GM12878 (cell line): ENCODE measurements at places on chromosomes 3 and 15. TPM values are rescaled to one million over a fixed set of nuclear protein-coding genes. Genes with fewer than 3 reads are reported as not detected.
A peak's percentile ranks its signal among the peaks of the same experiment; 100 is the strongest.

GABRB3 gene
- polyA plus RNA-seq: 0.04 and 0.08 TPM in 2 replicates

PLSCR5 gene
- not detected in 2 replicates for polyA plus RNA-seq

DNA sequence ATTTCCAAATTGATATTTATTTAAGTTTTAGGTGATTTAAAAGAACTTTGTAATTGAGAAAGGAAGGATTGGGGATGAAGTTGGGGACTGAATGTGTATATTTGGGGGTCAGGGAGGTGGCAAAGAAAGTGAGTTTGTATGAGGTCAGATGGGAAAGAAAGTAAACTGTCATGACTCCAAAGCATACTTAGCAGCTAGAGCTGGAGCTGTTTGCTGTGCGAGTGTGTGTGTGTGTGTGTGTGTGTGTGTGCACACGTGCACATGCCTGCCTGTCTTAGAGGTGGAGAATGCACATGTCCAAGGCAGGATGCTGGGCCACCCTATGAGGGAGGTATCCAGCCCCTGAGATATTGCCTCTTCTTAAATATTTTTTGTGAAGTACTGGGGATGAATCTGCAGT, 21.0 kb downstream of the BOC start:
- H3K4me3 ChIP-seq: no peak overlapping the region
- peaks cover 2% of the 10 kb centered on the region; the same call in 1 of the 2 replicates for H3K27me3 ChIP-seq
- no peaks in the 10 kb centered on the region for H3K4me1 ChIP-seq
- DNase-seq: no peak

DNA sequence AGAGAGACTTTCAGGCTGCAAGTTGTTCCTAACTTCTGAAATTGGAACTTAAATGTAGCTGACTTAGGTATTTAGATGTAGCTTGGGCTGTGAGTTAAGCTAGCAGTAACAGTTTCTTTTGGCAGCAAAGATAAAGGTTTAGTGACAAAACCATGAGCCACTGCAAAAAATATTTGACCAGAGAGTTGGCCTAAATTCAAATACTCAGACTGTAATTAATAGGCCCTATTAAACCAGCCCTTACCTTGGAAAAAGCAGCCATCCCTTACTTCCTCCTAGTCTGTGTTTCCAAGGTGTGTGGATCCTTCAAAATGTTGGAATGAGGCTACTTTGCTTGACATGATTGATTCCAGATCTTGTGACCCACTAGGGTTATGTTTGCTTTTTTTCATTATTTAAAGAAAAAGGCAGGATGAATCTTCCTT, 8.2 kb downstream of the TPM1 start:
- peaks cover 6% of the 10 kb centered on the region; the same call in 1 of the 2 replicates for H3K4me1 ChIP-seq
- H3K27ac ChIP-seq: no peak overlapping the region
- no peak overlapping the region for H3K4me3 ChIP-seq
- no peak for DNase-seq
- H3K27me3 ChIP-seq: no peaks in the 10 kb centered on the region
- no peaks in the 10 kb centered on the region for H3K36me3 ChIP-seq

- peaks cover 7% of the 10 kb centered on the region for H3K27me3 ChIP-seq
- DNase-seq: no peak
Measured at GRCh38 chr3:123320221-123320620, 118.5 kb downstream of the SEC22A start.

DNA sequence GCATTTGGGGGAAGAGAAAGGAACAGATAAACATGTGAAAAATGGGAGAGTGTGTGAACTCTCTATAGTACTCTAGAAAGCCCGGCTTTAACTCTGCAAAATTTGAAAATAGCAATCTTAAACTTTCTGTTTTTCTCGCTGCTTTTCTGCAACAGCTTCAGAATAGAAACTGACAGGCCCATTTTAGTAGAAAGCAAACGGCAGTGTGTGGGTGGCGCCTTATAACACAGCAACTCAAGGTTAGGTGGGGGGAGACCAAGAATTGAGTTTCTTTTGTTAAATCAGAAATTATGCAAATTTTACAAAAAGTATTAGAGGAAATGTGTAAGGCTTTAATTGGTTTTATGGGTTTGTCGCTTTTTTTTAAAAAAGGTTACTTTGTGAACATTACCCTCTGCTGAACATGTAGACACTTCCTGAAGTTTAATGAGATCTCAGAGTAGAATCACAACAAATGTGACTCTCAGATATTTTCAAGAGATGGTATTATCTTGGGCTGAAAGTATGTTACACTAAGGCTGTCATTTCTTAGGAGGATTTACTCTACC, 107.0 kb downstream of the PTPRG start:
- no peaks in the 10 kb centered on the region for H3K27me3 ChIP-seq
- no peaks in the 10 kb centered on the region for H3K4me1 ChIP-seq
- no peak for DNase-seq
- no peak overlapping the region for H3K4me3 ChIP-seq
- no peak overlapping the region for H3K27ac ChIP-seq

- no peak for DNase-seq
- H3K4me1 ChIP-seq: no peaks in the 10 kb centered on the region
- no peaks in the 10 kb centered on the region for H3K36me3 ChIP-seq
- H3K4me3 ChIP-seq: no peak overlapping the region
Measured at GRCh38 chr15:77825252-77825542, 192.5 kb upstream of the LINGO1 start.

DNA sequence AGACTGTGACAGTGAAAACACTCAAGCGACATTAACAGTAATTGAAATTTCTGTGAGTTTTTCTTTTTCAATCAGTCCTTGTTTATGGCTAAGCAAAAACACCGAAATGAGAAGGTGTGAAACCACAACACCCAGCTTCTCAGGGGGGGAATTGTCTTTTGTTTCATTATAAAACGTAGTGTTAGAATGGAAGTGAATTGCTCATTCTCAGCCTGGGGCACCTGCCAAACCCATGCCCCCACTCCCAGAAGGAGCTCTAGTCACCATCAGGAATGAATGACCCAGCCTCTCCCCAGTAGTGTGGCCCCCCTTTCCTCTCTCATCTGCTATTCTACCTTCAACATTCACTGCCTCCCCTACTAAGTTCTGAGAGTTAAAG, 185.8 kb upstream of the CFAP20DC start:
- peak; percentile 46 for DNase-seq
- H3K36me3 ChIP-seq: no peaks in the 10 kb centered on the region
- H3K27me3 ChIP-seq: no peaks in the 10 kb centered on the region
- H3K4me3 ChIP-seq: no peak overlapping the region
- H3K4me1 ChIP-seq: peaks cover 3% of the 10 kb centered on the region

DNA sequence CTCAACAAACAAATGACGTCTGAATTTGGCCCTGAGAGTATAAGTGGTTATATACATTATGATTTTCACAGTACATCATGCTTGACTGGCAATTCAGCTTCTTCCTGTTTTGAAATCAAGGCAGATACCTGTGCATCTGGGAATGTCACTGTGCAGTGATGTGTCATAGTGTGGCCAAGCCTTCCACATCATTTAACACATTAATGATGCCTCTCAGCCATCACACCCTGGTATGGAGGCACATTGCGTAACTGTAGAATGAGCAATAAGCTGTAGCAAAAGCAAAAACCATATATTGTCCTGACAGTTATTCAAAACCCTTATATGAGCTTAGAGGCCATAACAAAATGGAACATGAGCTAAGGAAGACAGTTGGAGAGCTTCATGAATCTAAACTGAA, 246.0 kb downstream of the EPHA3 start:
- no peak overlapping the region for H3K27ac ChIP-seq
- H3K36me3 ChIP-seq: no peaks in the 10 kb centered on the region
- no peaks in the 10 kb centered on the region for H3K27me3 ChIP-seq

GRCh38 chr15:88256279-88257230, at the start of gene NTRK3:
TSS of gene NTRK3 (minus strand) at chr15:88256739. CDS start at chr15:88256153, 586 bp downstream.
- no peaks in the 10 kb centered on the region for H3K4me1 ChIP-seq
- H3K4me3 ChIP-seq: no peak within 1 kb of the TSS
- DNase-seq: no peak
- H3K27me3 ChIP-seq: peaks cover 11% of the 10 kb centered on the region

- H3K4me3 ChIP-seq: no peak overlapping the region
- H3K36me3 ChIP-seq: no peaks in the 10 kb centered on the region
- H3K4me1 ChIP-seq: peaks cover 37% of the 10 kb centered on the region
- peak; percentile 93 for DNase-seq
Measured at GRCh38 chr15:96037584-96037983, 292.9 kb upstream of the NR2F2 start.
